CD8-positive, alpha-beta memory T cell (primary cell): ENCODE measurements at places on chromosomes 3 and 15.

- DNase-seq, result no peak
Measured at GRCh38 chr3:193711523-193711963, 118.5 kb downstream of the OPA1 start.

DNA sequence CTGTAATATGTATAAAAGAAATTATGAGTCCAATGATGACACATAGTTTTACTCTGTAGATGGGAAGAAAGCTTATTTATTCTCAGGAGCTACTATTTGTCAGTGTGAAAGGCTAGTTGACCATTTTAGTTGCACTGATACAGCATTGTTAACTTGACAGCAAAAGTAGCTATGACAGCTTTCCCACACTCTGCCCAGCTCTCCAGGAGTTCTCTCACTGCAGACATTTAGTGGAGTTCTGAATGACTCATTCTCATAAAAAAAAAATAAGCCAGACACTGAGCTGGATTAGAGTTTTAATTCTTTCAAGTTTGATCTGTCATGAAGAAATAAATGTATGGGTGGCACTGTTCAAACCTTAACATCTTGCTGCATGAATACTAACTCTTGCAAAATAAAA is 77.2 kb upstream of the CFAP20DC start:
- DNase-seq, result no peak

- DNase-seq, result no peak
Measured at GRCh38 chr3:45832699-45833098, 9.2 kb downstream of the LZTFL1 start.

DNA sequence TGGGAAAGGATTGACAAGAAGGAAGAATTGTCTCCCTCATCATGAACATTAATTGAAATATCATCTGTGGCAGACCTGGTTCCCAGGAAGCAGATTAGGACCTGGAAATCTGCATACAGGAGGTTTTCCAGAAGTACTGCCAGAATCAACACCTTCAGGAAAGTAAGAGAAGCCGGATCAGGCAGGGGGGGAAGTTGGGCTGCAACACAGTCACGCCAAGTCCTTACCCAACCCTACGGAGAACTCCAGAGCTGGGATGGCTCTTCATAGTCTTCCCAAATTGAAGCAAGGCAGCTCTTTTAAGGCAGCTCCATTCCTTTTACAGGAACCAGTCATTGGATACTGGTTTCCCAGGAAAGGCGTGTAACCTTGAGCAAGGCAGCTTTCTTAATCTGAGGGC is 35.2 kb upstream of the BFSP2 start:
- no peak for DNase-seq

DNA sequence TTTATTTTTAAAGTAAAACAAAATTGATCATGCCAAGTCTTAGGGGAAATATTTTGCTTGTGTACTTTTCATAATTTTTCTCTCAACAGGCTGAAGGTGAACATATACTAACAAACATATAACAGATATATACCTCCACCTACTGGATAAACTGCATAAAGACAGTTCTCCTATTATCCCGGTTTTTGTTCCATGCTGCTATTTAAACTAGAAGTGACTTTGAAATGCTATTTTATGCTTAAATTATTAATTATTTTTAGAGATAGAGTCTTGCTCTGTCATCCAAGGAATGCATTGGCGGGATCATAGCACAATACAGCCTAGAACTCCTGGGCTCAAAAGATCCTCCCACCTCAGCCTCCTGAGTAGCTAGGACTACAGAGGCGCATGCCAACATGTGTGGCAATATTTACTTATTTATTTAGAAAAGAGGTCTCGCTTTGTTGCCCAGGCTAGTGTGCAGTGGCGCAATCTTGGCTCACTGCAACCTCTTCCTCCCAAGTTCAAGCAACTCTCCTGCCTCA is 49.8 kb downstream of the ST3GAL6 start:
- DNase-seq, result peak; percentile 11

- DNase-seq, result no peak
Measured at GRCh38 chr3:23979569-23979968, 34.5 kb downstream of the NR1D2 start.

- no peak for DNase-seq
Measured at GRCh38 chr3:16402451-16402850, 111.0 kb downstream of the RFTN1 start.

DNA sequence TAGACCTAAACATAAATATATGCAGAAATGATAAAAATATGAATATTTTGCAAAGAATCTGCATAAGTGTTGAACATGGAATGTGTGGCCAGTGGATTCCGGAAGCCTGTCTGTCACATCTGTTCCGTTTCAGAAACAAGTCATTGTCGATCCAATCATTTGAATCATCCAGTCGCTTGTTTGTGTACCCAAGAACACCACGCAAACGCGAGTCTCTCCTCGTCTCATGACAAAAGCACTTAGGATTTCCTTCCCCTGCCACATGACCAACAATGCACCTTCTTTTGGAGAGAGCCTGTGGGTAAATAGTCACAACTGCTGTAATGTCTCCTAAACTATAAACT is 80.2 kb downstream of the FMN1 start:
- DNase-seq, result no peak

DNA sequence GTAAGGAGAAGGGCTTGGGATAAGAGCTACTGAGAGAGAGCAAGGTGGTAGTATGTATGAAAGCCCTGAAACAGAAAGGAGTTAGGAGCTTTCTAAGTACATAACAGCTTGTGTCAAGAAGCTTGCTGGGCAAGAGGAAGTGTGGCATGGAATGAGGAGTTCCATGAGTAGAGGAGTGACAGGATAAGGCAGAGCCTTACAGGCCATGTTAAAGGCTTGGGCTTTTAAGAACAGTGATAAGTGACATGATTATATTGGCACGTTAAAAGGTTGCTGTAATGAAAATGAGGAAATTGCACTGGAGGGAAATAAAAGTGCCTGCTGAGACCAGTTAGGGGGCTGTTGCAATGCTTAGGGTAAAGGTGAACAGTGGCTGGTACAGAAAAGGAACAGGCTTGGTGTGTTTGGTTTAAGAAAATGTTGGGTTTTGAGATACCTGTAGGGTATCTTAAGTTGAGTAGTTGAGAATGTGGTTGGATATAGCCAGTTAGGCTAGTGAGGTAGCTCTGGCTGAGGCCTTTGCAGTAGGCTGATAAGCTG is 49.0 kb downstream of the MEF2A start:
- DNase-seq, result no peak

DNA sequence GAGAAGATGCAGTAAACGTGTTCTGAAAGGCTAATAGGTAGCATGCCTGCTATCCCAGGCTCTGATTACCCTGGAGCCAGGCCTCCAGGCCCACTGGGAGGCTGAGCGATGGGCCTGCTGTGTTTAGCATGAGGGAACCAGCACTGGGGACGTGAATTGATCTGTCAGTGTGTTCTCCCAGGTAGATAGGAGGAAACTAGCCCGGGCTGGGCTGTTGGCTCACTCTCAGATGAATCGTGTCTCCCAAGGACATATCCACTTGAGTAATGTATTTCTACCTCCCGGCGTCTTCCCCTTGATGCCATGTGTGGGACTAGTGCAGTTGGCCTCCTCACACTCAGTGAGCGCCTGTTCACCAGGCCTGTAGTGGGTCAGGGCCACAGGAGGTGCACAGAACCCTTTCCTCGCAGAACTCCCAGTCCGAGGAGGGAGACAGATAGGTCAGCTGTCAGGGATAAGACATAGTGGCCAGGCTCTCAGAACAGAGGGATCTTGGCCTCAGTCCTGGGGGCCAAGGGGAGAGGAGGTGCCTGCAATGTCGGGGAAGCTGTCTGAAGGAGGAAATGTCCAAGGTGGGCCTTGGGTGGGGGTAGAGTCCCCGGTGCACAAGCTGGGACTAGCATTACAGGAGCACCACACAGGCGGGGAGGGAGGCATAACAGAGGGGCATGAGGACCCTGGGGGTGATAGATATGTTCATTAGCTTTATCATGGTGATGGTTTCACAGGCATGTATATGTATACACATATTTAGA is 111.7 kb downstream of the DNAJB8 start:
- DNase-seq, result no peak

GRCh38 chr3:170414202-170414663 is 4.4 kb upstream of the CLDN11 start:
- peak; percentile 22 for DNase-seq

DNA sequence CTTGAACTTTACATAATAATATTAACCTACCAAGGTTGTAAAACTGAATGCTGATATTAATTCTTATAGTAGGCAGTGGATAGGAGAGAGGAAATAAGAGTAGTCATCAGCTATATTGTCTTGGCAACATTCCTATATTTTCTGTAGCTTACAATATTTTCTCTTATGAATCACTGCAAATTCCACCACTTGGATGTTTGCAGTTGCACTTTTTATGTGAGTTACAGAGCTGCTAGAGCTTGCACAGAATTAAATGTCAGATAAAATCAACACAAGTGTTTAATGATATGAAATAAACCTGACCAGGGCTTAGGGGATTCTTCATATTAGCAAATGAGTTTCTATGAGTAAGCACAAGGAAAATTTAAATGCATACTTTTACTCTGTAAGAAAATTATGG is 1710.1 kb downstream of the SI start:
- DNase-seq, result no peak

DNA sequence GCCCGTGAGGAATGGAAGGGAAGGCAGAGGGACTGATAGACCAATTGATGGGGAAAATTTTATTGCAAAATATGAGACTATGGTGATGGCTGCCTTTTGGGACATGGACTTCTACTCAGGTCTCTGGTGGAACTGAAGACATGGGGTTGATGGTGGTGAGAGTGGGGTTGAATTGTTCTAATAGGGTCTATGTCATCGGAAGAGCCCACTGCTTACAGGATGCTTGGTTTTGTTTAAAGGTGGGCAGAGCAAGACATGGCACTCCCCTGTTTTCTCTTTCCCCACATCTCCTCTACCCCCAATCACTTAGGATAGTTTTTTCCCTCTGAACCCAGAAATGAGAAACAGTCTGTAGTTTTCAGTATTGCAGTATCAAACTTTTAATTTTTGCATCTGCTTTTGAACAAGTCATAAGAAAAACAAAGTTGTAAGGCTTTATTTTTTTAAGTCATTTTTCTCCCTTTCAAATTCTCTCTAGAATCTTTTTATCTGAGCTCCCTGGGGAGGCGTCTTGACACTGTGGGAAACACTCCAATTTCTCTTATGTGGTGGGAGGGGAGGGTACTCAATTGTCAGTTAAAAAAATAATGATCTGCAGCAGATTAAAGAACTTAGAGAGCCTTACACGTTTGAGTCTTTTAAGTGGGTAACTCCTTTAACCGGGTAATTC is 276.2 kb upstream of the TBC1D5 start:
- DNase-seq, result no peak

DNA sequence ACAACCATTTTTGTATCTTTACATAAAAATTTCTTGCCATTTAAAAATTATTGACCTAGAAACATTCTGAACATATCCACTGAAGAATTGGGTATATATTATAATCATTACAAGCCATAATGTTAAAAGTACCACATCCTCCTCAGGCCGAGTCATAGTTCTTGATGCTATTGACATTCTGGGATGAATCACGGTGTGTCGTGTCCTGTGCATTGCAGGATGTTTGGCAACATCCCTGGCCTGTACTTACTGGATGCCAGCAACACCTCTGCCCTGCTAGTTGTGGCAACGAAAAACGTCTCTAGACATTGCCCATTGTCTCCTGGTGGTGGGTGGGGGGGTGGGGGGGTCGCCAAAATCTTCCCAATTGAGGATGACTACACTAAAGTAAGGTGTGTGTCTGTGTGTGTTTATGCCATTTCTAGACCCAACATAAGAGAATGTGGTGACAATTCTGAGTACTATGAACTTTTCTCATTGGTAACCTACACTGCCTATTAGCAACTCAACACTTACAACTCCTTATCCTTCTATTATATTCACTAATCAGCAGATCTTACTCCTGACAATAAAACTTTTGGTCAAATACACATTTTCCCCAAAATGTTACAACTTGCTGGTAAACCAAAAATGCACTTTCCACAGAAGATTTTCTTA is 471.6 kb downstream of the FOXP1 start:
- DNase-seq, result no peak

- DNase-seq, result peak; percentile 43
Measured at GRCh38 chr3:109532257-109533216, 195.2 kb upstream of the DPPA4 start.

- DNase-seq, result no peak
Measured at GRCh38 chr3:153032891-153033290, 129.1 kb upstream of the RAP2B start.

DNA sequence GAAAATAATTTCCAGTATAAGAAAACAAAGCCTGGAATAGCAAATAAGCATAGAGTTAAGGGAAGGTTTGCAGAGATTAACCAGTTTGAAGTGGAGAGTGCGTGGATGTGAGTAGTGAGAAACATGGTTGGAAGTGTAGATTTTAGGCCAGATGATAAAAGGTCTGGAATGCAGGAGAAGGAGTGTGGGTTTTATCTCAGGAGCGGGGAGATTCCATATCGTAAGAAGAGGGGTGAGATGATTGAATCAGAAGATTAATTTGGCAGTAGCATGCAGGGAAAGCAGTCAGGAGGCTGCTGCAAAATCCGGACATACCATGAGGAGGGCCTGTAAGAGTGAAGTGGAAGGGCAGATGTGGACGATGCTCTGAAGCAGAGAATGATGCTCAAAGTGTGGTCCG is 13.7 kb downstream of the PPARG start:
- DNase-seq, result no peak

DNA sequence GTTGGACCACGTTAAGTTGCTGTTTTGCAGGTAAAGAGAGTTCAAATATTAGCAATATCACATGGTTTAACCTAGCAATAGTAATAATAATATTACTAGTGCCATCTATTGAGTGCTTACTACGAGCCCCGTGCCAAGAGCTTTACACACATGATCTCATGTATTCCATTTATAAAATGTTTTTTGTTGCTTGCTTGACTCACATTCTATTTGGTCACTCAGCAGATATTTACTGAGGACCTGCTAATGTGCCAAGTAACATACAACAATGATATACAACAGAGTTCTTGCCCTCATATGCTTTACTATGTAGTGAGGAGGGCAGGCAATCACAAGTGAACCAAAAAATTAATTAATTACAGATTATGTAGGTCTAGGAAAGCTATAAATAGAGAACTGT is 36.7 kb downstream of the CTDSPL start:
- no peak for DNase-seq

GRCh38 chr15:99580076-99580475 is 14.3 kb downstream of the MEF2A start:
- DNase-seq, result no peak

DNA sequence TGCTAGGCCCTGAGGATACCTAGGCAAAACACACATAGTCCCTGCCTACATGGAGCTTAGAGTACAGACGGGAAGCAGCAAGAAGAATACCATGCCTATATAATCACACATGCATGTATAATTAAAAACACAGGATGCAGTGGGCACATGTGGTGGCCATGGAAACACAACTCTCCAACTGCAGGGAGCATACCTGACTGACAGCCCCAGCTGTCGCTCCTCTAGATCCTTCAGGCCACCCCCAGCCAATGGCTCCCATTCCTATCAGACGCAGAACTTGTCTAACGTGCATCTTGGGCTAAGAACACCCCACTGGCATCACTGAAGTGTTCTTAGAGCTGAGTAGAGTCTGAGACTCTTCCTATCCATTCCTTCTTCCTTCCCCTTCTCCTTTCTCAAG is 125.5 kb upstream of the FRMD4B start:
- no peak for DNase-seq
